ENCODE measurements at places on chromosomes 2 and 18.
A peak's percentile ranks its signal among the peaks of the same experiment; 100 is the strongest.

DNA sequence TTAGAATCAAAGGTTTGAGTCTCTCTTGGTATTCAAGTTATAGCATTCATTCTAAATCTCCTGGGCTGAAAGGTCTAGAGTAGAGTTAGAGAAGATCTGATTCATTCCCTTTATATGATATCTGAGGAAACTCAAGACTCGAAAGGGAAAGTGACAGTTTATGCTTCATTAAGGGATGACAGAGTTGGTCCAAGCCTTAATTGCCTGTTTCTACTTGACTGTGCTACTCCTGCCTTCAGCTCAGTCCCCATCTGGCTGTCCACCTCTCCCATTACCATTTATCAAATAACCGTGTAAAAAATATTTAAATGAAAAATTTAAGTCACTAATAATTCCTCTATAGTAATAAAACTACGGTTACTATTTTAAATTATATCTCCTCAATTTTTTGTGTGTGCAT lies 537.1 kb upstream of the MEX3C start:
- no peak for DNase-seq

DNA sequence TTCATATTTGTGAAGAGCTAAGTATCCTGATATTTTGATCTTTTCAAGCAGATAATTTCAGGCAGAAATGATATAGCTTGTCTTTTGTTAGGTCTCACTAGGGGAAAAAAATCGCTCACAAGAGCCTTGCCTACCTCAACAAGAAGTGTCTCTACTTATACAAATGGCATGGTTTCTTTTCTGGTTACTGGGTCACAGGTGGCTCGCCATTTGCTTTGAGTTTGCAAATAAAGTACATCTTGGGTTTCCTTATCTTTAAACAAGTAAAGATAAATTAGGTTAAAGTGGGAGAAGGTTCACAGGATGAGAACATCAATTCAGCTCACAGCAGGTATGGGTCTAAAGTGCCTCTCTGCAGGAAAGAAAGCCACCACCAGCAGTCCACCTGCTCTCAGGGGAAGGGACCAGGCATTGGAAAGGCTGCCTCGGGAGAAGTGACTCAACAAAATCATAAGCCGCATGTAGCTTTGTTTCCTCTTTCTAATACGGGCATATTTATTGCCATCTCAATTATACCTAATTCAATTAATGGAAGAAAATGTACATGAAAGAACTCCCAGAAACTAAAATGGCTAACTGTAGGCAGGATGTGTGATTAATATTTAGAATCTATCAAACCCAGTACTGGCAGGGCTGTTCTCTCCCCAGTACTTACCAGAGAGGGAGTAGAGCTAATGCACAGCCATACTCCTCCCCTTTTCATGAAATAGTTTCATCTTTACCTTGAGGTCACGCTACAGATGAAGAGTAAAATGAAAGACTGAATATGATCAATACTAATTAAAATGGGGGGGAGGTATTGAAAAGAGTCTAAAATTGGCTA lies 28.3 kb downstream of the CDC42EP3 start:
- DNase-seq = no peak

DNA sequence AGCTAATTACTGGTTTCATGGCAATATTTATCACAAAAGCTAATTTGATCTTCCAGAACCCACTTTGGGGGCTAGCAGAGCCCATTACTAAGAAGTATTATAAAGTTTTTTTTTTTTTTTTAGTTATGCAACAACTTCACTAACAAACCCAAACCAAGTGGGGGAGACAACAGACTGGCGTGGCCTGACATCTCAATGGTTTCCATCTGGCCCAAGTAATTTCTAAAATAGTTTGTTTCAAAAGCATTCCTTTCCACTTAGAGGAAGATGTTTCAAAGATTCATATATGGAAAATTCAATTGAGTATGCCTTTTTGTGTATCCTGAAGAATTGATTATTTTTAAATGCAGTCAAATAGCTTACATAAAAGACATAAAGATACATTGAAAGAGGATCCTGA lies 367.1 kb downstream of the HRH4 start:
- DNase-seq = peak; percentile 53

GRCh38 chr2:239261796-239262483 lies 138.9 kb downstream of the HDAC4 start:
- peak; percentile 36 for DNase-seq

DNA sequence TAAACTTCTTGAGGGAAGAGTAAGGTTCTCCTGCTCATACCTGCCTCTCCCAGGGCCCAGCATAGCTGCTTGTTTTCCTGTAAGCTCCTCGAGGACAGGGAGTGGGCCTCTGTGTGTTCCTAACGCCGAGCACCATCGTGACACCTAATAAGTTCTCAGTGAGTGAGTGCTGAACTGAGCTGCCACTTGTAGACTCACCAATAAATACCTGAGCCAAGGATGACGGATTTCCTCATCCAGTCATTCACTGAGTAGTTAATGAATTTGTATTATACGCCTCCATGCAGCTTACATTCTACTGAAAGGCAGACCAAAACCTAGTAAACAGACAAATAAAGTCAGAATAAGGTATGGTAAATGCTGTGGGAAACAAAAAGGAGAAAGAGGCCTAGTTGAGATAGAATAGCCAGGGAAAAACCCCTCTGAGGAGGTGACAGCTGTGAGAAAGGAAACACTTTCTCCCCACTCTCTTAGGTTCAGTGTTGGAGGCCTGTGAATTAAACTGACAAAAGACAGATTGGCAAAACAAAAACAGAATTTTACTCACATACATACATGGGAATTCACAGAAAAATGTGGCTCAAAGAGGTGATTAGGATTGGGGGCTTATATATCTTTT lies 138.6 kb downstream of the B3GNT2 start:
- no peak for DNase-seq

DNA sequence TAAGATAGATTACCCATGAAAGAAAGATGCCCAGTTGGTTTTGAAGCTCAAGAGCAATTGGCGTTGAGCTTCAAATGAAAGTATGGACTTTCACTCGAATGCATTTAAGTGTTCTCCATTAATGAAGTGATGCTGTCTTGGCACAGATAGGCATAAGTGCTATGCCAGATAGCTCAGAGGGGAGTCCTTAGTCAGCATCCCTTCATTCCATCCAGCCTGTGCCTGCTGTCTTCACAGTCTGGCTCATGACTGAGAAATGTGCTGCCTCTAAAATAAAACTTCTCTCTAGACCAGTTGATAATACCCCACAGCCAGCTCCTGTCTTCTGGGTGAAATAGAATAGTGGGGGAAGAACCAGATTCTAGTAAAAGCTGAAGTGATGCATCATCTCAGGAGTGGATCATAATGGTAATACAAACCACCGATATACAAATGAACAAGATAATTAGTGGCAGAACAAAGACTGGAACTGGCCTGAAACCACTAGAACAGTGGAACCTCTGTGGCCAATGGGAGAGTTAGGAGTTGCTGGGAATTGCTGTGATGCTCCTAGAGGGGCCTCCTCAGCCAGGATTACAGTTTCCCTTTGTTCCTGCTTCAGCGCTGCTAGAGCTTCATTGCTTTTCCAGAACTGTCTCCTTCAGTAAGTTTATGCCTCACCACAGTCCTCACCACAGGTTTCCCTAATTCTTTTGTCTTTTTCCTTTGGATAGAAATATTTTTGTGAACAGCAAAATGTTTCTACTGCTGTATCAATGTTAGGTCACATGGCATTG lies 359.3 kb downstream of the KIAA1328 start:
- DNase-seq = peak; percentile 14

- DNase-seq = peak; percentile 54
These were observed 26.2 kb upstream of the INSIG2 start for GRCh38 chr2:118062048-118062447.

DNA sequence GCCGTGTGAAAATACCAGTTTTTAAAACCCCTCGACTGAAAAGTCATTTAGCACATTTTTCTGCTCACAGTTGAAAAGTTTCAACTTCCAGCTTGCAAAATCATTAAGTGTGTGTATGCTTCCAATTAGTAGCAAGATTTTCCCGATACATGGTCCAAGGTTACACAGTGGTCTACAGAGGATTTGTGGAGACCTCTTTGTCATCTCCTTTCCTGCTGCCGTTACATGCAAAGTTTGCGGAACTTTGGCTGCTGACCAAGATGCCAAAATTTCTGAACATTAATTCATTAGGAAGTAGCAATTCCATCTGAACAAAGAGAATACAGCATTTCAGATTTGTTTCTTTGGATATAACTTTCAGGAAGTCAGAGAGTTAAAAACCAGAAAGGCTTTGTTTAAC lies 474.6 kb downstream of the PLCL1 start:
- DNase-seq = peak; percentile 53

- DNase-seq = peak; percentile 68
These were observed 80.4 kb downstream of the LPIN2 start for GRCh38 chr18:2932247-2933181.

DNA sequence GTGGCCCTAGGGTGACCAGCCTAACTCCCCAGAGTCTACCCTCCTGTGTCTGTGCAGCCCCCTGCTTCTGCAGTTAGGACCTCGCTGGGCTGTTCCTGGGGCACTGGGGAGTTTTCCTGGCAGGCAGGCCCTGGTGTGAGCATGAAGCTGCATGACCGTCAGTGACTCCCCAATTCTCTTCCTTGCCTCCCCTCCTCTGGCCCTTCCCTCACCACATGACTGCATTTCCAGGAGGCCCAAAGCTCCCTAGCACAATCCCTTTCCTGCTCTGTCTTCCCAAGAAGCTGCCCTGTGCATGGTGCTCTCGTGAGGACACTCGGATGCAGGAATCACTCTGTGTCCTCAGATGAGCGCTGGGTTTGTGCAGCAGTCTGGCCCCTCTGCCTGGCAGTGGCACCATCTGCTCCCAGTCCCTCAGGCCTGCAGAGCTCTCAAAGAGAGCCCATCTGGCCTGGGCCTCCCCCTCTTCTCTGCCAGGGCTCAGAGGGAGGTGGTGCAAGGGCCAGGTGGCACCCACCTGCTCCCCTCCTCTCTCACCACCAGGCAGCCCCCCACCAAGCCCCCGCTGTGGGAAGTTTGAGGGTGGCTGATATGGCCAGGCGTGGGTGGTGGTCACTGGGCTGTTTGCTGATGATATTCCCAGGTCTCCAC lies 125.6 kb upstream of the HS6ST1 start:
- DNase-seq = no peak

DNA sequence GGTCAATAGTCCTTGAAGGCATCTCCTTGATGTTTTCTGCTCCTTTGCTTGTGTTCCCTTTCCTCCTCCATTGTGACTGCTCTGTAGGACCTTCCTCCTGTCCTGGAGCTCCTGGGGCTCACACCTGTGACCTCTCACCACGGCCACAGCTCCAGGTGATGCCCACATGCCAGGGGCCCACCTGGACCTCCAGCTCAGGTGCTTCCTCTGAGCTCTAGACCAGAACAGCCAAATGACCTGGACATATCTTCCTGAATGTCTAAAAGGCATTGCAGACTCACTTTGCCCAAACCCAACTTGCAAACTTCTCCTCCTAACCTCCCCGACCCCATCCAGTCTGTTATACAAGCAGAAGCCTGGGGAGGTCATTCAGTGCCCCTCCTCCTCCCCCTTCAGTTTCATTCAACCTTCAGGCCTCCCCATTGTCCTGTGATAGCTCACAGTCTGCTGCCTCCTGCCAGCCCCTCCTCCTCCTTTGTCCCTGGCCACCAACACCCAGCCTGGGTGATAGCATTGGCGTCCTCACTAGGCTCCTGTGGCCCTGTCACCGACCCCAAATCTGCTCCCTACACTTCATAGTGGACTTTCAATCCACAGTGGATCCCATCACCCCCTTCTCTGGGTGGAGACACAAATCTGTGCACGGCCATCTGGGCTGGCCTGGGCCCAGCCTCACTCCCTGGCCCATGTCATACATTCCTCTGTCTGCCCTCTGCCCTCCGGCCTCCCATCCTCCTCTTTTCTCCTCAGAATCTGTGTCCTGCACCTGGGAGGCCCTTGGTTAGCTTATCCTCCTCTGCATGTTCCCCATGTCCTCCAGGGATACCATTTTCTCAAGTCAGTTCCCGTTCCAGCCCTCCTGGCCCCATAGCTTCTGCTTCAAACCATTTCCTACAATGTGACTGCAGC lies 310.4 kb upstream of the HDAC4 start:
- DNase-seq = no peak

Measured in fibroblast of upper back skin (primary cell).